ENCODE measurements at places on chromosomes 1 and 21.

DNA sequence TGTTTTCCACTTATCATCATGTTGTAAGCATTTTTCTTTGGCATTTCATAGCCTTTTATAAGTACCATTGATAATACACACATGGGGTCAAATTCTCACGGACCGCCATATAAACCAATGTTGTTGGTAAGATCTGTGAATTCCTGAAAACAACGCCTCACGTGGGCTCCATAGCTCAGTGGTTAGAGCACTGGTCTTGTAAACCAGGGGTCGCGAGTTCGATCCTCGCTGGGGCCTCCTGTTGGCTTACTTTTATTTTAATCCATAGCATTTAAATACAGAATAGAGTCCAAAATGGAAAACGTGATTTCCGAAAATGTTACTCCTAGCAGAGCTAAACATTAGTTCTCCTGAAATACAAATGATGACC, 83.1 kb downstream of the HHIPL2 start:
- peak; percentile 32 for DNase-seq

DNA sequence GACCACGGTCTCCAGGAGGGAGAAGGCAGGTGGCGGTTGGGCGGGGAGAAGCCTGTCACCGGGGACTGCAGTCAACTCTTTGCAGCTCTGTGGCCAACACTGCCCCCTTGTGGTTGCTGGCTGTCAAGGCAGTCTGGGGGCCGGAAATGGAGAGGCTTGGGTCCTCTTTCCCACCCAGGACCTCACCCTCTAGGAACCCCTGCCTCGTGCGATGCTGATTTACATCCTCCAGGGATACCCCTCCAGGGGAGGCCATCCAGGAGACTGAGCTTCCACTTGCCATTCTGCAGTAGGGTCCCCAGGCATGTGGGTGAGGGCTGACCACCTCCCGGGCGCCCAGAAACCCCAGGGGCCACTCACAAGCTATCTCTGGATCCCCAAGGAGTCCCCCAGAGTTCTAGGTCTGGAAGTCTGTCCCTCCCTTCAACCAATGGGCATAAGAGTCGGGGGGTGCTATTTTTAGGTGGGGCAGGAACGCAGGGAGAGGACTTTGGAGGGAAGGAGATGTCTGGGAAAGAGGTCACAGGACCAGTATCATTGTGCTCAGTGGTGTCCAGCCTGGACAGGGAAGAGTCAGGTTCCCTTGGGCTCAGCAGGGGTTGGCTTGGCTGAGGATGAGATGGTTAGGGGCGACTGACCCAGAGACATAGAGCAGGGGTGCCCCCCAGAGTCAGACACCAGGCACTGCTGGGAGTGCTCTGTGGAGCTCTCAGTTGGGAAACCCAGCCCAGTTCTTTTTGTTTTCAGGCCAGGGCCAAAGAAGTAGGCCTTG, 7.1 kb upstream of the GPR61 start:
- DNase-seq: no peak

DNA sequence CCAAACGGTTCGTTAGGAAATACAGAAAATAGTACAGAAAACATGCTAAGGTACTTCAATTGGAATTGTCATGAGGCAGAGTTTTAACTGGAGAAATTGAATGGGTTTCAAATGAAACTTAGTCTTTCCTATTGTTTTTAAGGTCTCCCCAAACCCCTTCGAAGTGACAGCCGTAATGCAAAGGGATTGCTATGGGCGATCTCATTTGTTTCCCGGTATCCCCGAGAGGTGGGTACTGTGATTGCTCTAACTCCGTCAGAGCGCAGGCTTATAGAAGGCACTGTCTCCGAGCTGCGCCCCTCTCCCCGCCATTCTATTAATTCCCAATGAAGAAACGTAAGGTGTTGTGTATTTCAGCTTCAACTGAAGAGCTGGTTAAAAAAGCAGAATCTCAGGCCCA, 22.0 kb upstream of the RNF187 start:
- no peak for DNase-seq

DNA sequence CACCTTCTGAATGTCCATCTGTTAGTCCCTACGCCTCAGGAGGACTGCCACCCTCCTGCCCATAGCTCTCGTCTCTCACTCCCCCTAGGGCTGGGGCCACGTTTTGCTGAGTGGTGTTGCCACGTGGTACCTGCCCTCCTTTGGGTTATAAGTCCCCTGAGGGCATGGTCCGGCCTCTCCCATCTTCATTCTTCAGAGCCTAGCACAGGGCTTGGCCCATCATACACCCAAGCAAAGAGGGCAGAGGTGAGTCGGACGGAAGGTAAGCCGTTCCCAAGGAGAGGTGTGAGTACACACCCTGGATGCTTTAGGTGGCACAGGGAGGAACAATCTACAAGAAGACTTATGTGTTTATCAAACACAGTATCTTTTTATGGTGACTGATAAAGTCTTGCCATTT, 10.9 kb downstream of the PADI2 start:
- no peak for DNase-seq

DNA sequence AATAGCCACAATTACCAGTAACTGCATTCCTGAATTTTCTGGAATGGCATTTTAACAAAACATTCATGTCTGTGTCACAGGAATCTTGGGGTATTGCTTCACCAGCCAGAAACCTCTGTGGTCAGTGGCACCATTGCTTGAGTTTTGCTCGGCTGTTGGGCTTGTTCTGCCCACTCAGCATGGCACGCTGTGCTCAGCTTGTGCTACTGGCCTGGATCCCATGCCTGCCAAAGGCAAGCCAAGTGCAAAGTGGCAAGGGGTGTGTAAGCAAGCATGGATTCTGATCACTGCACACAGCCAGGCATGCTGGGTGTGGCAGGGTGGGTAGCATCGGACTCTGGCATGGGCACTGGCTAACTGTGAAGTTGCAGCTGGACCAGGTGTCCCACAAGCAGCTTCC, 1150.9 kb downstream of the MRPL39 start:
- no peak for DNase-seq

DNA sequence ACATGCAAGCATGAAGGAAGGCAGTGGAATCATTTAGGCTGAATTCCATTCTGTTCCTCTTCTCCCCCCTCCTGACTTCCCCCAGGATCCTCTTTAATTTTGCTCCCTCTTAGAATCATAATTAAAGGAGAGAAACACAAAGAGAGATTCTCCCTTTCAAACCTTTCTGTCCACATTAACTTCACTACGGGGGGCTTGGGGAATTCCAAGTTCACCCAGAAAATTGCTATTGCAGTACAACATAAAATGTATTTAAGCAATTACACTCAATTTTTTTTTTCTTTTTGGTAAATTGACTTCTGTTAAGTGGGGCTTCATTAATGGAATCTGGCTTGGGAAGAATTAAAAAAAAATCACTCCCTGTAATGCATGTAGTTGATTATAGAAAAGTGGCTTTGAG, 13.4 kb upstream of the HMGB4 start:
- DNase-seq: no peak

GRCh38 chr1:245155272-245156040, 671 bp downstream of the KIF26B start:
- DNase-seq: no peak

DNA sequence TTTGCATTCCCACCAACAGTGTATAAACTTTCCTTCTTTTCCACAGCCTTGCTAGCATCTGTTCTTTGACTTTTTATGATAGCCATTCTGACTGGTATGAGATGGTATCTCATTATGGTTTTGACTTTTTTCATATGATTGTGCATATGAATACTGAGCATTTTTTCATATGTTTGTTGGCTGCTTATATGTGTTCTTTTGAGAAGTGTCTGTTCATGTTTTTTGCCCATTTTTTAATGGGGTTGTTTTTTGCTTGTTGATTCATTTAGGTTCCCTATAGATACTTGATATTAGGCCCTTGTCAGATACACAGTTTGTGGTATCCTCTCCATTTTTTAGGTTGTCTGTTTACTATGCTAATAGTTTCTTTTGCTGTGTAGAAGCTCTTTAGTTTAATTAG, 185.8 kb upstream of the SPAG17 start:
- DNase-seq: no peak

DNA sequence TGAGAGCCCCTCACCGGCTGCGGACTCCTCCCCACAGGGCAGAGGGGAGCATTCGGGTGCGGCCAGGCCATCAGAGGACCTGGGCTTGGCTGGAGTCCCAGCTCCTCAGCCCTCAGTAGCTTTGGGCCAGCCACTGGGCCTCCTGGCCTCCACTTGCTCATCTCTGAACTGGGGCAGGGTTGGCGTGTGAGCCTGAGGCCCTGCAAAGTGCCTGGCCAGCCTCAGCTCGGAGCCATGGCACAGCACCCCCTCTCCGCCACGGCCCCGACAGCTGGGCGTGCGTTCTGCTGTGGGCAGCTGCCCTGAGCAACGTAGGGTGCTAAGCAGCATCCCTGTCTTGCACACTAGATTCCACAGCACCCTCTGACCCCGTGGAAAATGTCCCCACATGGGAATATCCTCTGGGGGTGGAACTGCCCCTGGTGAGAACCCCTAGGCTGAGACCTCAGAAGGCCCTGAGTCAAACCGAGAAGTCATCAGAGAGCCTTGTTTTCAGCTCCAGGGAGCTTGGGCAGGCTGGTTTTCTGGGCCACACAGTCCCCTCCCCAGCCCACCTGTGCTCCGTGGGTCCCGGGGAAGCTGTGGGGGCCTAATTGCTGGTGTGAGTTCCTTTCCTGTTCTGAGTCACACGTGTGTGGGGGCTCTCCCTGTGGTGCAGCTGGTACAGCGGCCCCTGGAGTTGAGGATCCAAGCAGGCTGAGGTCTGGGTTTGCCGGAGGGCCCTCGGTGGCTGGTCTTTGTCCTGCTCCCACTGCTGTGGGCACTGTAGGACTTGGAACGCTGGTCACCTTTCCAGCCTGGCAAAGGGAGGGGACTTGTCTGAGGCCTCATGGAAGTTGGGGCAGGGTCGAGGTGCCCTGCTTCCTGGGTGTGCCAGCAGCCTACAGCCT, 24.5 kb downstream of the TP73 start:
- DNase-seq: no peak

- DNase-seq: no peak
Measured at GRCh38 chr1:74478979-74479378, 33.4 kb downstream of the LRRC53 start.

GRCh38 chr1:110011527-110012041, 22.8 kb upstream of the STRIP1 start:
- DNase-seq: no peak

DNA sequence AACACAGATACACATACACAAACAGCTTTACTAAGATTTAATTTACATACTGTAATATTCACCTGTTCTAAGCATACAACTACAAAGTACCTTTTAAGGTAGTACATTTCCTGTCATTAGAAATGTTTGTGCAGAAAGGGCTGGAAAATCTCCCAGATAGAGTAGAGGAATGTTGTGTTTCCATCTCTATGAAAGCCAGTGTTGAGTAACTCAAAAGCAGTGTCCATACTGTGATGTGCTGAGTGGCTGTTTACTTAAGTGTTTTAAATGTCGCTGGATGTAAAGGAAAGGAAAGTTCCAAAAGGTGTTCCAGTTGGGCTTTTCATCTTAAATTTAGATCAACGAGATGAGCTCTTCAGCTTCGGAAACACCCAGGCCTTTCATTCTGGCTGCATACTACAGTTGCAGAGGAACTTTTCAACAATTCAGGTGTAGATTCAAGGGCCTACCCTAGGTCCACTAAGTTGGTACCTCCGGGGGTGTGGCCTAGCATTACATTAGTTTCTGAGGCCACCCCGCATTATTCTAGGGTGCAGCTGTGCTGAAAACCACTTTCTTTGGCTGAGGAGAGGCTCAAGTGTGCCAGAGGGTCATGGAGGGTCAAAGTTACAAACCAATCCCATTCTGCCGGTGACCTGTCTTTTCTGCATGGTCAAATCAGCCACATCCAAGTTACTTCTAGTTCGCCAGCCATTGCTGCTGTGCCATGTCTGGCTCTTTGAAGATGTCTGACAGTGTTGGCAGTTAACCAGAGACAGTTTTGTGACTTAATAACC, 78.1 kb downstream of the LRRC8D start:
- no peak for DNase-seq

DNA sequence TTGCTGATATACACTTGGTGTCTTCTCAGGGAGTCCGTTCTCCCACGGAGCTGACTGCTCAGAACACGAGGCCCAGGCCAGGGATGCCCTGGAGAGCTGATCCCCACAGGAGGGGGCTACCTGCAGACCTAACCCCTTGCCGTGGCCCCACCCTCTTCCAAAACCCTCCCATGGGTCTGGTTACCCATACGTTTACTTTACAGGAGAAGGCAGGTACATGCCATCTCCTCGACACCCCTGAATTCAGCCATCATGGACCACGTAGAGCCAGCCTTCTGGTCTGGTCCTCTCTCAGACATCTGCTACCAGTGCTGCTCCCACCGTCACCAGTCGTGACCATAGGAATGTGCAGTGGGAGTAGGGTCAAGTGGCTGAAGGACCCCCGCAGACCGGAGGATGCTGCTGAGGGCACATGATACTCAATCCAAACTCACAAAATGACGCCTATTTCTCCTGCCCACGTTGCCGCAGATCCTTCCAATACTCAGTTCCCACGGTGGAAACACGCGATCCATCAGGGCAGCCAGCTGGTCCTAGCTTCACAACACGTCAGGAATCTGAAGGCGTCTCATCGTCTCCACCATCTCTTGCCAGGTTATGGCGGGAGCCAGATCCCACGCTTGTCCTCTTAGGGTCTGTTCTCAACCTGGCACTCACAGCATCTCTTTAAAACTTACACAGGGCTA, 26.7 kb downstream of the PGBD5 start:
- no peak for DNase-seq

GRCh38 chr1:55580845-55581332, 365.7 kb upstream of the USP24 start:
- no peak for DNase-seq

DNA sequence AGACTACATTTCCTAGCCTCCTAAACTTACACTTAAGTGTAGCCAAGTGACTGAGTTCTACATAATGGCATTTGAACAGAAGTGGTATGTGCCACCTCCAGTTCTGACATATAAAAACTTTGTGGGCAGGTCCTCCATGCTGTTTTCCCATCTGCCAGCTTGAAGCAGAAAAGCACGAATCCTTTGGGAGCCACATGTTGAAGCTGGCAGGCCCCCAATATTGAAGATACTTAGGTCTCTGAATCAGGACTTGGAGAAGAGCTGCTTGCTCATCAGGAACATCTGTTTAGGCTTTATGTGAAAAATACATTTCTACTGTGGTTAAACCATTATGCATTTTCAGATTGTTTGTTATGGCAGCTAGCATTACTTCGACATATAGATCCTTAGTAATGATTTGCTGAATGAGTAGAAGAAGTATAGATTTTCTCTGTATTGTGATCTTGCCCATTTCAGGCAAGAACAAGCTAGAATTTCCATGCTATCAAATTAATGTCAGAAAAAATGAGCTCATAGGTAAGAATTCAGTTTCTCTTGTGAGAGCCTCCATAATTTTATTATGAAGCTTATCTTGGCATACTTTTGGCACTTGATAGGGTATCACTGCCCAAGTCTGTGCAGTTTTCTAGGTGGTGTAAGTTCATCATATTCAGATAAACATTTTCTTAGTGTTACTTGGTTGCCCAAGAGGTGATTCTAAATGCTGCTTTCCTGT, 68.4 kb downstream of the GDAP2 start:
- no peak for DNase-seq

Measured in NCI-H1417 treated with DMSO at 0.1 percent for 48 hours (cell line).